ENCODE measurements at places on chromosomes 1 and 21.
A peak's percentile ranks its signal among the peaks of the same experiment; 100 is the strongest.

DNA sequence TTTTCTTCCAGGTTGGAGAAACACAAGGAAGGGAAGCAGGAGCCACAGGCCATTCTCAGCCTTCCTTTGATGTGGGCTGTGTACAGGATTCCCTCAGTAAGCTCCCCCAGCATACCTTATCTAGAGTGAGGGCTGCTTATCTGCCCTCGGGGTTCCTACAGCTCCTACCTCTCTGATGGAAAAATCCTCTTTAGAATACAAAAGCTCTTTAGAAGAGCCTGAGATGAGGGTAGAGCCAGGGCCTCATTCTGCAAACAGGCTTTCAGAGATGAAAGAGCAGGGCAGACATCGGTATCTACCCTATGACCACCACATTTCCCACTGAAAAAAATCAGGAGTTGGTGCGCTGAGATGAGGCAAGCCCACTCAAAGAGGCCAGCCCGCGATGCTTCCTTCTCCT is 85.1 kb downstream of the PLPP3 start:
- DNase-seq = no peak

- DNase-seq = no peak
These were observed 20.8 kb upstream of the GBP1 start for GRCh38 chr1:89085781-89086180.

GRCh38 chr1:215529571-215529970 is 37.5 kb upstream of the KCTD3 start:
- no peak for DNase-seq

DNA sequence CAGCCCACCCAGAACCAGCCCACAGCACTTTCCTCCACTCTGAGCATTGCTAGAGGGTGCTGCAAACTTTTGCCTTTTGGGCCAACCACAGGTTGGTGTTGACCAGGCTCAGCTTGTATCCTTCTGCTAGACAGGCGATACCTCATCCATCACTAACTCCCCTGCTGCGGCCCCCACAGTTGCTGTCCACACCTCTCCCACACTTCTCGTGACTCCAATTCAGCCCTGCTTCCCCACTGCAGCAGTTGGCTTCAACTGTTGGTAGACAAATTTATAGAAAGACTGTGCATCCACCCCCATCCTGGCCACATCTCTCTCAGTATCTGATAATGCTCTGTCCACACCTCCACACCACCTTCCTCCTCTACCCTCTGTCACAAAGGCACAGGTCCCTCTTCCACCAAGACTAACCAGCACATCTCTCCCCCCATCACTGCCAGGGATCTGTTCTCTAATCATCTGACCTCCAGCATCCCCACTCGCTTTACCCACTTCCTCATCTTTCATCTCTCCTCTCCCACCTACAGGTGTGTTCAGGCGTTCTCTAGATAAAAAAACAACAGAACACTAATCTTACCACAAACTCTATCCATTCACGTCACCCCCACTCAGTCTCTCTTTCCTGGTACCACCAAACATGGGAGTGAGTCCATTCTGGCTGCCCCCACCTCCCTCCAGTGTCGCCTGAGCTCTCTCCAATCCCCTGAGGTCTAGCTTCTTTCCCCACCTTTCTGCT is 15.8 kb upstream of the SLC25A44 start:
- DNase-seq = no peak

DNA sequence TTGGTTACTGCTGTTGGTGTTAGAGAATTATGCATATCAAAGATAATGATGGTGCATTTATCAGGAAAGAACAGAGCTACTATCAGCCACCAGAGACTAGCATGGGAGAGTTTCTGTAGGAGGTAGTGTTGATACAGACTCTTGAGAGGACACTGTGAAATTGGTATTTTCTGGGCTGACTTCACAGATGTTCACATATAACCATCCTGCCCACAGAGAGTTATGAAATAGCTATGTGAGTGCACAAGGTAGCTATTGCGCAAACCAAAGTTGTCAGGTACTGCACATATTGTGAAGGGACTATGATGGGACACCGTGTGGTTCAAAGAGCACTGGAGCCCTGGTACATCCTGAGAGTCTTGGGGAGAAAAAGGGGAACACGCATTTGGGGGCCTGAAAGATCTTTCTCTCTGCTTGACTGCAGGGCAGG is 1.4 kb upstream of the TLCD4 start:
- no peak for DNase-seq

- DNase-seq = no peak
These were observed 812.8 kb upstream of the BRINP3 start for GRCh38 chr1:191290441-191290840.

DNA sequence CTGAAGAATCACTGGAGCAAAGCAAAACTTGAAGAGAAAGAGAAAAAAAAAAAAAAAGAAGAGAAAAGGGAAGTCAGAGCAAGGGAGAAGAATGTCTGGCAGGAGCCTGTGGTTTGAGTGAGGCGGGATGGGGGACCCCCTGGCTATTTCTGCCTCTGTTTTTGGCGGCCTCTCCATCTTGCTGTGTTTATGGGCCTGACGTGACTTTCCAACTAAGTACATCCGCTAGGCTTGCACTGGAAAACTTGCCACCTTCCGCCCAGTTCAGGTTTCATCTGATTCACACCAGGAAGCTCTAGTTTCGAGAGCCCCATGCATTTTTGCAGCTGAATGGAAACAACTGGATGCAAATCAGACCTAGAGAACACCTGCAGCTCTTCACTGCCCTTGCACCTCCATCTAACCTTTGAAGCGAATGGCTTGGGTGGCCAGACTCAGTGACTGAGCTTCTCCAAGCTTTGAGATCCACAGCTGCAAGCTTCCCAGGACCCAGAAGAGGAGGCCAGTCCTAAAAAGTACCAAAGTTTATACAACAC is 28.0 kb downstream of the TBX15 start:
- no peak for DNase-seq

- DNase-seq = no peak
These were observed 53.3 kb upstream of the BOLA1 start for GRCh38 chr1:149846042-149846441.

DNA sequence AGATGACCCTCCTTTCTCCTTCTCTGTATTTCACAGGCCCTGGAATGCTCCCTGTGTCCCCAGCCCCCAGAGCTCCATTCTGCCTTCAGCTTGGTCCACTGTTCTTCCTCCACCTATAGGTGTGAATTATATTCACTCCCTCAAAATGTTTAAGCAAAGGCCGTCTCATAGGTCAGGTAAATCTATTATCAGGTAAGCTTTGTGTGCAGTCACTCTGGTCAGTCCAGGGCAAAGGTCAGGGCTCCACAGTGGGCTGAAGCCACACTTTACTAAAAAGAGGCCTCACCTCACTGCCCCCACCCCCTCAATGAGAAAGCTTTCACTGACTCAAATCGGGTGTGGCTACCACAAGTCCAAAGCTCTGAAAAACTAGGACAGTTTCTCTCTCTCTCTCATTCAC is 65.9 kb downstream of the DNTTIP2 start:
- DNase-seq = no peak

DNA sequence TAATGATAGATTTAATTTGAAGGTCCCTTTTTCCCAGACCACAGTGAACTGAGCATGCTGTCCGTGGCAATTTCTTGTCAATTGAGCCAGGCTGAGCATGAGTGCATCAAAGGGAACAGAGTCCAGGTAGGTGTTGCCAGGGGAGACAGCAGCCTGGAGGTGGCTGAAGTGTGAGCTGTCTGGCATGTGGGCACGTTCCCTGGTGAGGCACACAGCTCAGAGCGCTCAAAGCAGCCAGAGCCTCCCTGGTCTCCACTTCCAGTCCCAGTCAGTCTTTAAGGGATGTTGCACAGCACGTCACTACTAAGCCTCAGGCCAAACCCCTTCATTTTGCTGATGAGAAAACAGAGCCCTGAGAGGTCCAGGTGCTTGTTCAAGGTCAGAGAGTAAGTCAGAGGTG is 251.4 kb downstream of the MATN1 start:
- DNase-seq = no peak

DNA sequence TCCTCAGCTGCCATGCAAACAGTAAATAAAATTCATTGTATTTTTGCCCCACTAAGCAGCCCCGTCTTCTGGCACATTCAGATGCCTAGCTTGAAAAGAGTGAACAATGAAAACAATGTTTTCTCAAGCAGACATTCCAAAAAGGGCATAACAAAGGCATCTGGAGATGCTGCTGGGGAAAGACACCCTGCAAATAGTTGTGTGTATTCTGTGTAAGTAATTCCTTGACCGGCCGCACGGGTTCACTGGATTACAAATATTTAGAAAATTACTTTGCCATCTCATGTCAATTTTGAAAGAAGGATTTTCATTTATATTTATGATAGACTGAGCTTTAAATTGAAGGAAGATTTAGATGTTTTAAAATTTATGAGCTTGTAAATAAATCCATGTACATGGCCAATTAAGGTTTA is 142.2 kb downstream of the SLC45A1 start:
- no peak for DNase-seq

- DNase-seq = no peak
These were observed 438.1 kb downstream of the PRDM2 start for GRCh38 chr1:14138135-14138506.

DNA sequence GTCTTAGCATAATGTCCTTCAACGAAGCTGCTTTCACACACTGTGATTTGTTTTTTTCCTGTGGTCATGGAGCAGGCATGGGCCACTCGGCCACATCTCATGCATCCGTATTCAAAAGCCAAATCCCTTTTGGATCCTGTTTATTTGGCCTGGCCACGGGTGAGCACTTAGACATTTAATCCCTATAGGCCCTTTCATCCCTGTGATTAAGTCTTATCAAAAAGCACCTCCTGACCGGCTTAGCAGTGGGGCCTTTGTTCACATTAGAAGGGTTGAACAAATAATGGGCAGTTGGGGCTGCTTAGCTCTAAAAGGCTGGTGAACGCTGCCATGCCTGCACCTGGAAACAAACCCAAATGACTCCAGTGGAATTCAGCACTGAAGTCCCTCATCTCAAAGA is 2.0 kb downstream of the KCNE2 start:
- DNase-seq = no peak

- no peak for DNase-seq
These were observed 10.3 kb downstream of the TTC34 start for GRCh38 chr1:2791027-2791760.

DNA sequence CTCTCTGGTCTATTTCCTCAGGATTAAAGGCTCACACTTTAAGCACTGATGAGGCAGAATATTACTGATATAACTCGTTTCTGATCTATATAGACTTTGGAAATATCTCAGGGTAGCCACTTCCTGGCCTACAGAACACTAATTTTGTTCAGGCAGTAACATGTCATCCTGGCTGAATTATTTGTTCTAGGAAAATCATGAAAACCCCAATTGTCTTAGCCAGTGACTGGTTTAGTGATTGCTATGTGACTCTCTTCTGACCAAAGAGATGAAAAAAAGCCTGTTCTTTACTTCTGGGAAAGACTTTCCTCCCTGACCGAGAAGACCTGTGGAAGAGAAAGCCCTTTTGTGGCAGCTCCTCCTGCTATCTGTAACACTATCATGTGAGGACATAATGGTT is 453.7 kb downstream of the SETD4 start:
- no peak for DNase-seq

DNA sequence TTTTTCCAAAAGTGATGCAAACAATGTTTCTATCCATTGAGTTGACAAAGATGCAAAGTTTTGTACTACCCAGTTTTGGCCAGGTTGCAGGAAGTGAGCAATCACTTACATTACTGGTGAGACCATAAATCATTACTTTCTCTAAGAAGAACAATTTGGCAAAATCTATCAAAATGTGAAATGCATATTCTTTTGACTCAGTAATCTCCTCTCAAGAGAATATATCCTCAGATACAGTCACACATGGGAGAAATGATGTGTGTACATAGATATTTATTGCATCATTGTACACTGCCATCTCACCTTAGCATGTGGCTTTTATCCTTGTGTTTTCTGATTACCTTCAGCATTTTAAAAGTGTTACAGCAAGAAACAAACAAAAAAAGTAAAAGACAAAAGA is 52.4 kb upstream of the FMO3 start:
- no peak for DNase-seq

GRCh38 chr1:50521703-50522102 is 98.5 kb upstream of the DMRTA2 start:
- DNase-seq = no peak

GRCh38 chr1:116726872-116727820 is 27.1 kb upstream of the CD2 start:
- DNase-seq = no peak

GRCh38 chr1:52590266-52590665 is 11.9 kb upstream of the GPX7 start:
- no peak for DNase-seq

DNA sequence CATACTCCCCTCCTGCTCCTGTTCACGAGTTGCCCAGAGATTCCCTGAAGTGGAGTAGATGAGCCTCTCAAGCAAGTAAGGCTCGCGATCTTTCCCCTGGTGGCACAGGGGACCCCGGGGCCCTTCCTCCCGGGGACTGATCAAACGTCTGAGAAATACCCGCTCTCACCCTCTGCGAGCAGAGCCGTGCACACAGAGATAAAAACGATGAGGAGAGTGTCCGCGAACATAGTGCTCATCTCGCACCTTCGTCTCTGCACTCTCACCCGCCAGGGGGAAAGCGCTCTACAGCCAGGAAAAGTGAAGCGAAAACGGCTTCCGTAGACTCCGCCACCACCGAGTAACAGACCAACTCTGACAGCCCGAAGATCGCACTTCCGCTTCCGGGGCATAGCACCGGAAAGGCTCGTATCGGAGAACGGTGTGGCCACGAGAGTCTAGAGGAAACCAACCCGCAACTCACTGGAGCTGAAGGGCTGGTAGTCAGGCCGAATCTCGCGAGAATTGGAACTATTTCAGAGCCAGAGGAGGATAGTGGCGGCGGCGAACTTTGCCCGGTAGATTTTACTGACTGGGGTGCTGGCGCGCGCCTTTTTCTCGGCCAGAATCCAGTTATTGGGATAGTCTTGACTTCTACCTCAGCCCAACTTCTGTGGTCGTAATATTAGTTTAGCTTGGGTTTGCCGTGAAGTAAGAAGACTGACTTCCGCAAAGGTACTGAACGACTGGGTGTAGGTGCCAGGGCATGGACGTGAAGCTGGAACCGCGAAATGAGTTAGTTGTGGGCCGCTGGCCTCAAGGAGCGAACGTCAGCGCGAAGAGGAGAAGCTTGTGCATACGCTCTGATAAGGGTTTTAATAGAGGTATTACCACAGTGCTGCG is at the start of gene TMCO1:
Gene TMCO1, minus strand, starts transcription at position 356 of the 882 bp plus-strand sequence. Its CDS starts 117 bp downstream, at position 239.
- DNase-seq = peak; percentile 87

GRCh38 chr1:180672105-180672504 is 40.3 kb downstream of the XPR1 start:
- no peak for DNase-seq

GRCh38 chr1:223304931-223305330 is 59.0 kb downstream of the SUSD4 start:
- no peak for DNase-seq

- no peak for DNase-seq
These were observed 410.8 kb downstream of the TTLL7 start for GRCh38 chr1:83588140-83588539.

Measured in activated CD4-positive, CD25-positive, alpha-beta regulatory T cell treated with anti-CD3 and anti-CD28 coated beads, Interleukin-2, amount 50 U/mL, for 72 hours (primary cell).